ENCODE measurements at places on chromosomes 1 and 21. TPM values are rescaled to one million over a fixed set of nuclear protein-coding genes. Genes with fewer than 3 reads are reported as not detected.

DNA sequence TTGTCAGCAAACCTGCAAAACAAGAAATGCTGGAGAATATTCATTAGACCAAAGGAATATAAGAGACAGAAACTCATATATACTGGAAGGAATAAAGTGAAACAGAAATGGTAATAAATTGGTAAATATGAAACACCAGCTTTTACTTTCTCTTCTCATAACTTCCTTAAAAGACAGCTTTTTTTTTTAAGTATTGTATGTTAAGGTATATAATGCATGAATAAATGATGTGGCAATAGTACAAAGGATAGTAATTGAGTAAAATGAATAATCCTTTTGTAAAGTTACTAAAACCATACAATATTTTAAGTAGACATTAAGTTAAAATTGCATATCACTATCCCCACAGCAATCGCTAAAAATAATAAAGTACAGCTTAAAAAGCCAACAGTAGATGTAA is 64.8 kb downstream of the TRIM33 start:
- no peak for DNase-seq
- no peak overlapping the region for H3K27ac ChIP-seq
- H3K4me3 ChIP-seq = no peak overlapping the region
- H3K27me3 ChIP-seq = no peaks in the 10 kb centered on the region
- H3K4me1 ChIP-seq = no peaks in the 10 kb centered on the region

GRCh38 chr1:4169991-4170390 is 269.9 kb upstream of the C1orf174 start:
- DNase-seq = no peak
- H3K27me3 ChIP-seq = no peaks in the 10 kb centered on the region
- no peak overlapping the region for H3K27ac ChIP-seq
- no peak overlapping the region for H3K4me3 ChIP-seq

DNA sequence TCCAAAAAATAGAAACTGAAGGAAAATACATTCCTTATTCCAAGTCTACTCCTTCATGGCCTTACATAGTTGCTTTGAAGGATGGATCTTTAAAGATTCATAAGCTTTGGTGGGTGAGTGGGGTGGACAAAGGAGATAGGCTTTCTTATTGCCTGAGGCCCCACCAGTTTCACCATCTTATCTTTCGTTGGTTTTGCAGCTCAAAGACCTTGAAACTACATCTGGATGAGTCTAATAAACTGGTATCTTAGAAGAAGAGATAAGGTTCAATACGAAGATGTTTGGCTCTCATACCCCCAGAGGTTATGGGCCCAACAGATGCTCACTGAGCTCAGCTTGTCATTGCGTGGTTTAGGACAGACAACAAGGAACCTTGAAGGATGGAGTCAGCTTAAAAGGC is 201.5 kb downstream of the HS2ST1 start:
- H3K36me3 ChIP-seq = no peaks in the 10 kb centered on the region
- no peak overlapping the region for H3K27ac ChIP-seq
- H3K4me3 ChIP-seq = no peak overlapping the region
- H3K27me3 ChIP-seq = no peaks in the 10 kb centered on the region

DNA sequence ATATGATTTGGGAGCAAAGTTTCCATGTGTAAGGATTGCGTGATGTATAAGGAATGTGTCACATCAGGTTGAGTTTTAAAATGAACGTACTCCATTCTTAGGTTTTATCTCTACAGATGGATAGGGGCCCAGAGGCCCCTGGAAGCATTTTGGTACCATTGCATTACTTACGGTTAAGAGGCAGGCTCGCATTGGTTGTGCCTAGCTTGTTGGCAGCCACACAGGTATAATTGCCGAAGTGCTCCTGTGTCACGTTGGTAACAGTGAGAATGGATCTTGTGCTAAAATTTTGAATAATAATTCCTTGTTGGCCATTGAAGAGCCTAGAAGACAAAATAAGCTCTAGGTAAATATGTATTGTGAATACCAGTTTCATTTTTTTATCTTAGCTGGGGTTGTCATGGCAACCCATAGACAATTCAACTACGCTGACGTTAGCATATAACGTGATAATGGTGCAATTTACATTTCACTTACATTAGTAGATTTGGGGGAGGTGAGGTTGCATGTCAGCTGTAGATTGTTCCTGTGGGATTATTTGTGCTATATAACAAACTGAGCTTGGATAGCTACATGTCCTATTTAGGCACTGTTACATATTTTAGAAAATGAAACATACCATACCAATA is 511.9 kb upstream of the ZRANB2 start:
- H3K27me3 ChIP-seq = no peaks in the 10 kb centered on the region
- no peaks in the 10 kb centered on the region for H3K36me3 ChIP-seq
- H3K4me1 ChIP-seq = no peaks in the 10 kb centered on the region
- DNase-seq = no peak
- H3K27ac ChIP-seq = no peak overlapping the region
- H3K4me3 ChIP-seq = no peak overlapping the region

DNA sequence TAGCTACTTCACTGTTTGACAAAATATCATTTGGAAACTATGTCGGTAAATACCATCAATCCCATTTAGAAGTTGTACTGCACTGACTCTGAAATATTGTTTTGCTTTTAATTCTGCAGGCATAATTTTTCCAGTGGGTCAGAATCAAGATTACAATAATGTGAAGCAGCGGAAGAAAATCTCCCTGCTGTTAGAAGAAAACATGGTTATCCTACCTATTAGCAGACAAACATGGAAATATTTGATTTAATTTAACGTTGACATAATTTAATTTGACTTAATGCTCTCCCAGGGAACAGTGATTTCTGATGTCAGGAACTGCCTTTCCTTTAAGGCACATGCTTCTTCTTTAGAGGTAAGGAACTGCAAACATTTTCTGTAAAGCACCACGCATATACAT is 634.0 kb downstream of the LTN1 start:
- H3K27me3 ChIP-seq = no peaks in the 10 kb centered on the region
- no peaks in the 10 kb centered on the region for H3K36me3 ChIP-seq
- no peak overlapping the region for H3K27ac ChIP-seq
- no peaks in the 10 kb centered on the region for H3K4me1 ChIP-seq
- no peak for DNase-seq

Gene KRTAP13-2
- total RNA-seq = 2.3 TPM

DNA sequence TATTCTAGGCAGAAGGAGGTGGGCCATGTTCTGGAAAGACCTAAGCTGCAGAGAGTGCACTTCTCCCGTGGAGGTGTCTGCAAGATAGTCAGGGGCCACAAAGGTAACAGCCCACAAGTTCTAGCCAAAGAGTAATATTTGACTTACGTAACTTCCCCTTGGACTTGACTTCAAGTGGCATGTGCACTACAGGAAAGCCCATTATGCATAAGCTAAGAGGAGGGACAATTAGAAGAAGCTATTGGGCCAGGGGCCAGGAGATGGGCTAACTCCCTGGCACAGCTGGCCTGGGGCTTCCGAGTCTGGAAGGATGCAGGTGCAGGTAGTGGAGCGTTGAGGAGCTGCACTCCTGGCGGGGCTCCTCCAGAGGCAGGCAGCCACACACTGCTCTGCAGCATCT is 58.3 kb downstream of the ERG start:
- no peak for DNase-seq
- no peaks in the 10 kb centered on the region for H3K4me1 ChIP-seq
- H3K4me3 ChIP-seq = no peak overlapping the region
- no peaks in the 10 kb centered on the region for H3K27me3 ChIP-seq

Gene GUCA2A
- total RNA-seq = 195 TPM

- no peak overlapping the region for H3K4me3 ChIP-seq
- no peak for DNase-seq
- H3K4me1 ChIP-seq = no peaks in the 10 kb centered on the region
- H3K36me3 ChIP-seq = no peaks in the 10 kb centered on the region
- no peak overlapping the region for H3K27ac ChIP-seq
- H3K27me3 ChIP-seq = no peaks in the 10 kb centered on the region
Measured at GRCh38 chr1:32580348-32581017, 41.3 kb downstream of the ZBTB8A start.

Gene PGBD5
- 6.4 TPM for total RNA-seq

DNA sequence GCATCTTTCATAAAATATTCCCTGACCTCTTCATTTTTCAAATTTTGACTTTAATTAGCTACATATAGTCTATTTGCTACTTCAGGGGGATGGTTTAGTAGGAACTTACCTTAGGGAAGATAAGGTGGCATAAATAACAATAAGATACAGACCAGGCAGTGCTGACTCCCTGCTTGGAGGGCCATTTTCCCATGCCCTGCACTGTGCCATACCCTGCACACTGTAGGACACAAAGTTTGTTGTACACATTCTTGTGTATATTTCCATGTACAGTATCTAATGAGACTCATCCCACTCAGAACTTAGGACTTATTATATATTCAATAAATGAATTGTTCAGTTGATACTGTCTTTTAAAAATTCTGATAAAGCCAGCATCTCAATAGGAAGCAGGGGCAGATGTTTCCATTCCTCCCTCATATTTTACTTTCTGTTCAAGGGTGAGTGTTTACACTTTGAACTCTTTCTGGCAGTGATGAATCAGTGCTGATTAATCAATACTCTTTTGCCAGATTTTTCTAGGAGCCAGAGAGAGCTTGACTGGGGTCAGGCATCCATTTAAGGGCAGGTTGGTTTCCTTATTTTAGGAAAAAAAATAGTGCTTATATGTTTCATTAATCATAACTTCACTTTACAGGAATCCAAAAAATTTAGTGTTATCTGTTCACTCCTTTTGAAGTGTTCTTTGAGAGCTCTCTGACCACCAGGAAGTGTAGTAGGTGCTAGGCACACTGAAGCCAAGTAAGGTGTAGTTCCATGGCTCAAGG is 30.6 kb downstream of the MPZL1 start:
- DNase-seq = no peak
- H3K27me3 ChIP-seq = no peaks in the 10 kb centered on the region
- H3K27ac ChIP-seq = peak overlapping the region; percentile 82
- no peaks in the 10 kb centered on the region for H3K36me3 ChIP-seq
- H3K4me1 ChIP-seq = no peaks in the 10 kb centered on the region
- H3K4me3 ChIP-seq = no peak overlapping the region

GRCh38 chr1:46404482-46405196 is 10.5 kb downstream of the FAAH start:
- no peak overlapping the region for H3K27ac ChIP-seq
- no peak overlapping the region for H3K4me3 ChIP-seq
- H3K36me3 ChIP-seq = no peaks in the 10 kb centered on the region
- no peak for DNase-seq
- no peaks in the 10 kb centered on the region for H3K4me1 ChIP-seq

Gene SUSD4
- total RNA-seq = 0.37 TPM

GRCh38 chr1:60622486-60622885 is 459.9 kb upstream of the NFIA start:
- H3K4me3 ChIP-seq = no peak overlapping the region
- no peak for DNase-seq
- no peaks in the 10 kb centered on the region for H3K27me3 ChIP-seq
- no peaks in the 10 kb centered on the region for H3K4me1 ChIP-seq
- H3K27ac ChIP-seq = no peak overlapping the region

Gene LCK
- 3.7 TPM for total RNA-seq

Gene CA6
- not detected for total RNA-seq

Gene EPHA2
- total RNA-seq = 15.7 TPM

Gene PGLYRP3
- total RNA-seq = not detected

- DNase-seq = peak; percentile 56
- H3K36me3 ChIP-seq = no peaks in the 10 kb centered on the region
- H3K27ac ChIP-seq = peak overlapping the region; percentile 78
- H3K4me1 ChIP-seq = peaks cover 21% of the 10 kb centered on the region
Measured at GRCh38 chr1:231233735-231234417, 7.1 kb upstream of the GNPAT start.
